Left cardiac atrium (tissue), 4 donors: ENCODE measurements at places on chromosomes 1 and 21. TPM values are rescaled to one million over a fixed set of nuclear protein-coding genes. Genes with fewer than 3 reads are reported as not detected.

The YTHDF2 gene
- total RNA-seq = 44.4 TPM

The KLF17 gene
- total RNA-seq = not detected

The CCDC30 gene
- 2.3 TPM for total RNA-seq

The NFASC gene
- total RNA-seq = 40.6 TPM

DNA sequence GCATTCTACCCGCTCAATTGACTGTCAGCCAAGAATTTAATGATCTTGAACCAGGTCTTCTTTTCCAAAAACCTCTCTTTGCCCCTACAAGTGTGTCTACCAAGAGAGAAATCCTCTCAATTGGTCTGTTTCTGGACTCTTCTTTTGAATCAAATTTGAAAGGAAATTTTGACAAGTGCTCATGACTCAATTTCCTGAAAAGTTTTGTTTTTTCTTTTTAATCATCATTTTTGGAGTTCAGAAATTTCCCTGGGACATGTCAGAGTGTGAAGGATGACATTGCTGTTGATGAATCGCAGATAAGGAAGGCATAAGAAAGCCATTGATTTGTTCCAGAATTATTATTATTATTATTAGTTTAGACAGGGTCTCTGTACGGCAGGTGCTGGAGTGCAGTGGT is 88.2 kb upstream of the AKT3 start:
- DNase-seq = no peak

GRCh38 chr1:50981741-50982140 is 11.7 kb downstream of the CDKN2C start:
- DNase-seq = no peak

GRCh38 chr1:209403921-209404320 is 179.6 kb upstream of the CAMK1G start:
- no peak for DNase-seq

- no peak for DNase-seq
These were observed 125.8 kb downstream of the CAPN8 start for GRCh38 chr1:223539750-223540149.

DNA sequence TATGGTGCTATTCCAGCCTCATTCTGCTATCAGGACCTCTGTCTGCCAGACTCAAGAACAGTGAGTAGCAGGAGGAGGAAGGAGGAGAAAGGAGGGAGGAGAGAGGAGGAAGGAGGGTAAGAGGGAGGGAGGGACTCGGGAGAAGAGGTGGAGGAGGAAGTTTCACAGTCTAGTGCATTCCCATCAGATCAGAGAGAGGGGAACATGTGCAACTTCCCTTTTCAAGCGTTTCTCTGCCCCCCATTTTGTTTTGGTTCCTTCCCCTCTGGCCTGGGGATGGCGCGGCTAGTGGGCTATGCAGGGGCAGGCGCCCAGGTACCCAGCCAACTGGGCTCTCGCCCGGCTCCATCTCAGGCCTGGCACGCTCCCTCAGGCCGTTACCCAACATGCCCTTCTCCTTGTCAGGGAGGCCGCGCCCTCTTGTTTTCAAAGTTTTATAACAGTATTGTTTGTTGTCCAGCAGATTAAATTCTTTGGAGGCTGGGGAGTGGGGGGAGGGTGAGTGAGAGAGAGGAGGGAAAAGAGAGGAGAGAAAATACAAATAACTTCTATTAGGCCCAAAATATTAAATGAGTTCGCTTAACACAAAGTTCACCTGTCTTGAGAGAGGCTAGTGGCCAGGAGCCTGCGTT is 56.0 kb downstream of the CD46 start:
- peak; percentile 47 for DNase-seq

GRCh38 chr1:88462096-88462487 is 222.0 kb upstream of the PKN2 start:
- DNase-seq = no peak

- DNase-seq = no peak
These were observed 58.7 kb upstream of the ACTRT2 start for GRCh38 chr1:2962541-2962940.

GRCh38 chr1:179781962-179782361 is 38.9 kb downstream of the FAM163A start:
- peak; percentile 52 for DNase-seq

DNA sequence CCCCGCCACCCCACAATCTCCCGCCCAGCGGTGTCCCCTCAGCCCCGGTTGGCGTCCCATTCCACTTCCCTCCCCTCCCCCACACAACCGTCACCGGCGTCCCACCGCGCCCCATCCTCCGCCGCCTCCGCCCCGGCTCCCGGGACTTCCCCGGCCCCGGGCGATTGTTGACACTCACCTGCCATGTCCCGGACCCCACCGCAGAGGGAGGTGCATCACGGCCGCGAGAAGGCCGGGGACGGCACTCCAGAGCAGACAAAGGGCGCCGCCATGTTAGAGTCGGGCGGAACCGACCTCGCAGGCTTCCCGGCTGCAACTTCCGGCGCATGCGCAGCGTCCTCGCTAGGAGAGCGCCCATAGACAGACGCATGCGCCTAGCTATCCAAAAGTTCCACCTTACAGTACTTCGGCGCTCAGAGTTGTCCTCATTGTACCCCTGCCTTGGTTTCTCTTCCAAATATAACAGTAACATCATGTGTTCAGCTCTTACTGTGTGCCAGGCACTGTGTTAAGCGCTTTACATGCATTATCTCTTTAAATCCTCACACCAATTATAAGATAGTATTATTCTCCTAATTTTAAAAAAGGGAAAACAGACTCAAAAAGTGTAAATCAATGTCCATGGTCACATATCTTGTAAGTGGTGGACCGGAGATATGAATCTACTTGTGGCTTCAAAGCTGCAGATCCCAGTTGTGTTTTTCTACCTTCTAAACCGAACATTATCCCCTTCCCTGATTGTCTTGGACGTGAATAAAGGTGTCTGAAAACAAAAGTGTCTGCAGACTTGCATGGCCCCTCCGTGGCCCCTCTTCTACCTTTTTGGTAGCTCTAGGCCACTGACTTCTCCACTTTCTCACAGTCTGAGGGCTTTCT is at the start of gene ZBTB17:
Gene ZBTB17, minus strand, starts transcription at position 297 of the 876 bp plus-strand sequence. CDS start 27,606 bp downstream, outside the sequence.
- DNase-seq = peak; percentile 97

GRCh38 chr1:46275030-46275337 is 27.4 kb downstream of the RAD54L start:
- no peak for DNase-seq

DNA sequence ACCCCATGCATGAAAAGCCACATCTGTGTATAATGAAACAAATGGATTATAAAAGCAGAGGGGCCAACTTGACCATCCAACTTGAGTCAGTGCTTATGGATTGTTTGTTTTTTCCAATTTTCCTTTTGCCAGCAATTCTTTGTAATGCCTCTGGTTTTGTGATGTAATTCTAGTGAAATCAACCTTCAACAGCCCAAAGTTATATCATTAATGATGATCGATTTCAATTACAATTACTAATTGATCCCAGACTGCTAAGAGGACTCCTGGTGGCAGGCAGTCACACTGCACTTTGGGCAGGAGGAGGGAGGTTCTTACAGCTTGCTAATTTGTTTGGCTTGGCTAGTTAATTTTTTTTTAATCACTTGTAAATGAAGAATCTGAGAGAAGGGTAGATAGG is 552.3 kb downstream of the NUF2 start:
- no peak for DNase-seq

GRCh38 chr1:88661951-88662699 is 21.9 kb upstream of the PKN2 start:
- DNase-seq = no peak

DNA sequence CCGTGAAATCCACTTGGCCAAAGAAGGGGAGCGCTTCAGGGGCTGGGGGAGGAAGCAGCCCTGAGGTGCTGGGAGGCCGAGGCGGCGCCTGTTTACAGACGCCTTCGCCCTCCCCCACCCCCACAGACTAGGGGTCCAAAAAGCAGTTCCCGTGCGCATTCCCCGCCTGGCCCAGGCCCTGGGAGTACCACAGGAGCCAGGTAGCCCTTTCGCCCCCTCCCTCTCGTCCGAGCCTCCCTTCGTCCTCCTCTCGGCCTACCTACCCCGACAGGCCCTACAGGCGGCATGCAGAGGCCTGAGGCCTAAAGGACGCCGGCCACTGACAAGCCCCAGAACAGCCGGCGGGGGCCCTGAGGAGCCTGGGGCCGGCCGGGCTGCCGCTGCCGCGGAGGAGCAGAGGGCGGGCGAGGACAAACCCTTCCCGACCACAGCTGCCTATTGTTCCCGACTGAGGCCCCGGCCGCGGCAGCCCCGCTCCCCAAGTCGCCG is 522 bp downstream of the RC3H1 start:
- peak; percentile 50 for DNase-seq

DNA sequence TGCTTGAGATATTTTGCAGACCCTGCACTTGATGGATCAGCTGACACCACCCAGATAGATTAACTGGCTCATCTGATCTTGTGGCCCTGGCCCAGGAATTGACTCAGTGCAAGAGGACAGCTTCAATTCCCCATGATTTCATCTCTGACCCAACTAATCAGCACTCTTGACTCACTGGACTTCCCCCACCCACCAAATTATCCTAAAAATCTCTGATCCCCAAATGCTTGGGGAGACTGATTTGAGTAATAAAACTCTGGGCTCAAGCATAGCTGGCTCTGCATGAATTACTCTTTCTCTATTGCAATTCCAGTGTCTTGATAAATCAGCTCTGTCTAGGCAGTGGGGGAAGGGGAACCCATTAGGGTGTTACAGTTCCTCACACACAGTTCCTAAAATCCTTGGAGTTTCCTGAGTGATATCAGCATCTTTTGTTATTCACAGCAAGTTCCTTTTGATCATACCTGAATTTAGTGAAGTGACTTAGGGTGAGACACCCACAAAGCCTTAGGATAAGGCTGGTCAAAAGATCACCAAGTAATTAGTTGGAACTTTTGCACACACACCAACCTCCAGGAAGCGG is 104.2 kb downstream of the COP1 start:
- no peak for DNase-seq

- DNase-seq = no peak
These were observed 31.3 kb downstream of the NSL1 start for GRCh38 chr1:212760126-212760823.

GRCh38 chr1:26336477-26337205 is 17.3 kb downstream of the CRYBG2 start:
- DNase-seq = peak; percentile 76

DNA sequence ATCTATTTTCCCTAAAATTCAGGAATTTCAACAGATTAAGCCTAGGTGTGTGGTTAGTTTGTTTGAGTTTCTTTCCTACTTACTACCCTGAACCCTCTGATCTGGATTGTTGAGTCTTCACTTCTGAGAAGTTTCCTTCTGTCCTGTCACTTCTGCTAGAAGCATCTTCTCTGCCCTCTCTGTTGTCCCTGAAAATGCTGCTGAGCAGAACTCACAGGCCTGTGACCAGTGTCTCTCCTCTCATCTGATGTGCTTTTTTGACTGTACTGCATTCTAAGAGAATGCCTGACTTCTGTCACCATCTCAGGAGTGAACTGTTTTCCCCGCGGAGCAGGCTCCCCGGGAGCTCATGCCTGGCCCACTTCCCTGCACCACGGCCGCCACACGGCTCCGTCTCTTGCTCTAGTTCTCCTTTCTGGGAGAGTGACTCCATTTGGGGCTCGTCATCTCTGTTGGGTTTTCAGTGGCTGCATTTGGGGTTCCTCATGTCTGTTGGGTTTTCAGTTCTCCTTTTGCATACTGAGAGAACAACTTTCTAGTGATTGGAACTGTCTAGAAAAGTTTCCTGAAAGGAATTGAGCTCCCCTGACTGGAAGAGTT is 77.9 kb downstream of the POFUT2 start:
- DNase-seq = no peak

DNA sequence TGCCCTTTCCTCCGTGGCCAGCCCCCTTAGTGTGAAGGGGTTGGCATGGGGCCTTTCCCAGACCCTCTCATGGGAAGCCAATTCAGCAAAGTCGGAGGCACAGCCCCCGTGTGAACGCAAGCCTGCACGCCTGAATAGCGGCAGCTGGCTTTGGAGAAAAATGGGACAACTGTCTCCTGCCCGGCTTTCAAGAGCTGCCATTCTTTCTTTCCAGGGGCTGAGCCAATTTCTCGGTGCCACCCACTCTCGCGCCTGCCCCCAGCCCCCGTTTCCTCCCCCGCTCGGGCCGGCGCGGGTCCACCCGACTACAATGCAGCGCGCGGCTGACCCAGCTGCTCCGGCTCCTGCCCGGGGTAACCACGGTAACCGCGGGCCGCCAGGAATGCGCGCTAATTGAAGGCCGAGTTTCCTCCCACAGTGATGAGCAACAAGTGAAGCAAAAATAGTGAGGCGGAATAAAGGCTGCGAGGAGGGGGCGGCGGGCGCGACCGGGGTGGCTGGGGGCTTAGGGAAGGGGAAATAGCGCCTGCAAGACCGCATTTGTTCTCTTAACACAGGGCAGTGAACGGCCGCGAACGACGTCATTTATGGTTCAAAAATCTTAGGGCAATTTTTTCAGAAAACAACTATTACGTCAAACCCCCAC is 27.8 kb downstream of the ILDR2 start:
- DNase-seq = peak; percentile 62

GRCh38 chr1:59985911-59986515 is 59.4 kb upstream of the CYP2J2 start:
- no peak for DNase-seq

GRCh38 chr1:107914119-107914765 is 50.7 kb downstream of the VAV3 start:
- DNase-seq = no peak

DNA sequence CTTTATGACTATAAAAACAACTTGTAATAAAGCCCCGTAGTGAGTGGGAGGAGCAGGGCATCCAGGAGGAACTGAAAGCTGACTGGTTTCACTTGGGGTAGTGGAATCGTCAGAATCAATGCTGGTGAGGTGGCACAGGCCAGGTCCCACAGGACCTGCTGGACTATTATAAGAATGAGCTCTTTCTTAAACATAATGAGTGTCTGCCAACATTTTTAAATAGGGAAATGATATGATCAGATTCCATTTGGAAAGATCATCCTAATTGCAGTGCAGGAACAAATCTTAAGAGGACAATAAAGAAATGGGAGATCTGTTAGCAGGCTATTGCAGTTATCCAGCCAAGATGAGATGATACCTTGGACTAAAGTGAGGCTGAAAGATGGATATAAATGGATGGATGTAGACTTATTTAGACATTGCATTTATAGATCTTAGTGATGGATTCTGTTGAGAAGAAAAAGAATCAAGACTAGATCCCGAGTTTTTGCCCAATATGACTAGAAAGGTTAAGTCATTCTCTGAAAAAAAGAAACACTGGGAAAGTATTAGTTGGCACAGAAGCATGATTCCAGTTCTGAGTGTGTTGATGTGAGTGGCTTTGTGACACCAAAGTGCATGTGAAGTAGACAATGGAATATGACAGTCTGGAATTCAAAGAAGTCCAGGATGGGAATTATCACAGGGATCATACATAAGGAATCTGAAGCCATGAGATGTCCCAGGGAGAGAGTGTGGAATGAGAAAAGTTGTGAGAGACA is 153.3 kb upstream of the SGIP1 start:
- no peak for DNase-seq

DNA sequence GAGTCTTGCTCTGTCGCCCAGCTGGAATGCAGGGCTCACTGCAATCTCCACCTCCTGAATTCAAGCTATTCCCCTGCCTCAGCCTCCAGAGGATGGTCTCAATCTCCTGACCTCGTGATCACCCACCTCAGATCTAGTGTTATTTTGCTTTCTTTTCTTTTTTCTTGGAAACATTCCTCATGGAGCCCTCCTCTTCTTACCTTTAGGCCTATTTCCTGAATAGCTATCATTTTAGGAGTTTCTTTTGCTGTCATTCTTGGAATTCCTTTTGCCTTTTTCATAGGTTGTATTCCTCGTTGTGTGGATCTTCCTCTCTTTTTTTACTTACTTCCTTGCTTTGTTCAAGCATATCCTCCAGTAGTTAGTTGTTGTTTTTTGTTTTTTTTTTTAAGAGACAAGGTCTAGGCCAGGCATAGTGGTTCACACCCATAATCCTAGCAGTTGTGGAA is 173.8 kb downstream of the RASAL2 start:
- no peak for DNase-seq

GRCh38 chr1:24965571-24965930 is 35.5 kb upstream of the RUNX3 start:
- no peak for DNase-seq

GRCh38 chr1:162206300-162206699 is 136.8 kb downstream of the NOS1AP start:
- DNase-seq = no peak
